Sigmoid colon (tissue), 7 donors: ENCODE measurements at places on chromosomes 6 and 20. TPM values are rescaled to one million over a fixed set of nuclear protein-coding genes. Genes with fewer than 3 reads are reported as not detected.
A peak's percentile ranks its signal among the peaks of the same experiment; 100 is the strongest.

- H3K27ac ChIP-seq = peak overlapping the region; percentile 67
- H3K4me3 ChIP-seq = no peak overlapping the region
Observed at GRCh38 chr6:43492673-43493072, 15.3 kb downstream of the TJAP1 start.

RSPO4 gene
- not detected for total RNA-seq

EBF4 gene
- total RNA-seq = 31.0 TPM

- H3K27ac ChIP-seq = no peak overlapping the region
- H3K4me3 ChIP-seq = no peak overlapping the region
- H3K4me1 ChIP-seq = no peaks in the 10 kb centered on the region
- H3K27me3 ChIP-seq = no peaks in the 10 kb centered on the region
- DNase-seq = no peak
Observed at GRCh38 chr6:65538644-65539043, 168.4 kb downstream of the EYS start.

FIG4 gene
- total RNA-seq = 23.9 TPM

RHAG gene
- 0.83 TPM for total RNA-seq

DNA sequence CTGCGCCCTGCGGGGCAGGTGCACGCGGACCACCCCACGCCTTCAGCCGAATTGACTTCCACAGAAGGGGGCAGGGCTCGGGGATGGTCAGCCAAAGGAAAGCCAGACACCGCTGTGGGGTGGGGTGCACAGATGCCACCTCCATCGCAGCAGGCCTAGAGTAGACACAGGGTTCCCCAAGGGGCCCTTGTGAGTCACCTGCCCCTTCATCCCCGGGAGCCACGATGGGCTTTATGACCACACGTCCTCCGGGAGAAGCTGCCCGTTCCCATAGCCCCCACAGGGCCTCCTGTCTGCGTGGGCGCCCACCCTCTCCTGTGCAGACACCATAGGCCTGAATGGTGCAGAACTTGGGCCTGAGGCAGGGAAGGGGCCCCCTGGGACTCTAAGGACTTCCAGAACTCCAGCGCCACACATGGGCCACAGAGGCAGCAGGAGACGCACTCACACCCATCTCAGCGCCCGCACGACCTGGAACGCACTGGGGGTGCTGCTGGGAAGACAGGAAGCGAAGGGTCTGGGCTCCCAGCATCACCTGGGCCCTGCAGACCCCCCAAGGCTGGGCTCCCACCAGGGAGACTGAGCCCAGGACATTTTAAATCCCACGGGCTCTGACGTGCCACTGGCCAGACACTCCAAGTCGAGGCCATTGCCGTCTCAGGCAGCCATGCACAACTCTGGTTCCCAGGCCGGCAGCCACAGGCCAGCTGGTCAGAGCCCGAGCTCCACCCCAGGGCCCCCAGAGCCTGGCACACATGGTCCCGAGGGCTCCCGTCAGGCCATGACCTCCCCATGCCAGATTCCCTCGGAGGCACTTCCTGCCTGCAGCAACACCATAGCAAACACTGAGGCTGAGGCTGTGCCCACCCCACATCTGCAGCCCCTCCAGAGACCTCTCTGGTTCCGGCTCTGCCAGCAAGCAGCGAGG, 134.2 kb downstream of the DLL1 start:
- no peaks in the 10 kb centered on the region for H3K36me3 ChIP-seq
- DNase-seq = no peak
- no peak overlapping the region for H3K4me3 ChIP-seq
- H3K27ac ChIP-seq = no peak overlapping the region
- H3K4me1 ChIP-seq = peaks cover 14% of the 10 kb centered on the region

DNA sequence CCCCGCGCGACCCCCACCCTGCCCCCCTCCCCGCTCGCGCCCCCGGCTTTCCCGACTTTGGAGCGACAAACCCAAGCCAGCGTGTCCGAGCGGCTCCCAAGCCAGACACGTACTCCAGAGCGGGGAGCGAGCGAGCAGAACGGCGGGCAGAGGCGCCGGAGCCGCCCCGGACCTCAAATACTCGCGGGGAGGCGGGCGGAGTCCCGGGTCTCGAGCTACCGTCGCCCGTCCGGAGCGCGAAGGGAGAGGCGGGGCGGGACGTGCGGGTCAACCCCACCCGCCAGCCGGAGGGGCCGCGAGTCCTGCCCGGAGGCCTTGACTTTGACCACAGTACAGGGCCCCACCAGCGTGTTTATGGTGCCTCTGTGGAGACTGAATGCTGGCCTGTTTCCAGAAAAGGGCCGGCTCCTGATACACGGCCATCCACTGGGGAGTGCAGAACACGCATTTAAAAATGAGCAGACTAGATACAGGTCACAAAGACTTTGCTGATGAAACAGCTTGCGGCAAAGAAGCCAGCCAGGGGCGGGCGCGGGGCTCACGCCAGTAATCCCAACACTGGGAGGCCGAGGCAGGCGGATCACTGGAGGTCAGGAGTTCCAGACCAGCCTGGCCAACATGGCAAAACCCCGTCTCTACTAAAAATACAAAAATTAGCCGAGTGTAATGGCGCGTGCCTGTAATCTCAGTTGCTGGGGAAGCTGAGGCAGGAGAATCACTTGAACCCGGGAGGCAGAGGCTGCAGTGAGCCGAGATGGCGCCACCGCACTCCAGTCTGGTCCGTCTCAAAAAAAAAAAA, at the start of gene SERPINB6:
Gene SERPINB6 (minus strand): TSS at position 148 of the 799 bp plus-strand sequence. CDS start 12,235 bp downstream, outside the sequence.
- H3K27ac ChIP-seq = peak within 1 kb of the TSS; percentile 99
- peak; percentile 95 for DNase-seq
- H3K36me3 ChIP-seq = no peaks in the 10 kb centered on the region
- peak within 1 kb of the TSS; percentile 88 for H3K4me3 ChIP-seq
- H3K4me1 ChIP-seq = peaks cover 17% of the 10 kb centered on the region

GRCh38 chr20:63023936-63024571, 17.3 kb upstream of the BHLHE23 start:
- DNase-seq = no peak
- H3K27me3 ChIP-seq = peaks cover 38% of the 10 kb centered on the region
- no peaks in the 10 kb centered on the region for H3K36me3 ChIP-seq
- peaks cover 7% of the 10 kb centered on the region for H3K4me1 ChIP-seq
- no peak overlapping the region for H3K4me3 ChIP-seq
- H3K27ac ChIP-seq = no peak overlapping the region

HTR1E gene
- not detected for total RNA-seq
